NCI-H146 (cell line): ENCODE measurements at places on chromosomes 16 and 17.
A peak's percentile ranks its signal among the peaks of the same experiment; 100 is the strongest.

DNA sequence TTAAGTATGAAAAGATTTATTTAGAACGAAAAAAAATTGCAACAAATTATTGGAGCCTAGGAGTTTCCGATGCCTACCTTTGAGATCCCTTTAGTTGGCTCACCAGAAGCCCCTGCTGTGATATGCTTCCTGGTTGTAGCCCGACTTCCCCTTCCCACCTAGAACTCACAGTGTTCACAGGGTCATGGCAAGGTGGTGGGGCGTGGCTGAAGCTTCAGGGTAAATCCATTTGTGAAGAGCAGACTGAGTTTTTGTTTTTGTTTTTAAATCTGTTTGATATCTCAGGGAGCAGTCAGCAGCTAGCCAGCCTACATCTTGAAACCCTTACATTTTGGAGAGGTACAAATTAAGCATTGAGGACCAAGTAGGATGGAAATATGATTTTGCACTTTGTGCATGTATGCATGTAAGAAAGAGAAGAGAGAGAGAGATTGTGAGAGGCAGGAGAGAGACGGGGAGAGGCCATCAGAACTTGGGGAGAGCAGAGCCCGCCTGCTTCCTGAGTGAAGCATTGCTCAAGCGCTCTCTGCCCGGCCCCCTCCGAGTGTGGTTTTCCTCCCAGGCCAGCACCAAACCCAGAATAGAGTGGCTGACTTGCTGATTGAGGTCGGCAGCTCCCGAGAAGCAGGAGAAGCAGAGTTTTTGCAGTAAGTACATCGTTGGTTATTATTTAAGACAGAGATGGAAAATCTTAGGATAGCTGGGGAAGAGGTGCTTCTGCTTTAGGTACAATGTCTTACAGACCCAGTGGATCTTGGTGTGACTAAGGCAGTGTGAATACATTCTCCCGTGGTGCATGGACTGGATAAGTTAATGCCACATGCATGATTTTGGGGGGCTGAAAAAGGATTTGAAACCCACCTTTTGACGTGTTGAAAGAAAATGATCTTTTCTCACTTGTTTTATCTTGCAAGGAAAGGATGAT is 64.2 kb downstream of the SPECC1 start:
- DNase-seq, result no peak

DNA sequence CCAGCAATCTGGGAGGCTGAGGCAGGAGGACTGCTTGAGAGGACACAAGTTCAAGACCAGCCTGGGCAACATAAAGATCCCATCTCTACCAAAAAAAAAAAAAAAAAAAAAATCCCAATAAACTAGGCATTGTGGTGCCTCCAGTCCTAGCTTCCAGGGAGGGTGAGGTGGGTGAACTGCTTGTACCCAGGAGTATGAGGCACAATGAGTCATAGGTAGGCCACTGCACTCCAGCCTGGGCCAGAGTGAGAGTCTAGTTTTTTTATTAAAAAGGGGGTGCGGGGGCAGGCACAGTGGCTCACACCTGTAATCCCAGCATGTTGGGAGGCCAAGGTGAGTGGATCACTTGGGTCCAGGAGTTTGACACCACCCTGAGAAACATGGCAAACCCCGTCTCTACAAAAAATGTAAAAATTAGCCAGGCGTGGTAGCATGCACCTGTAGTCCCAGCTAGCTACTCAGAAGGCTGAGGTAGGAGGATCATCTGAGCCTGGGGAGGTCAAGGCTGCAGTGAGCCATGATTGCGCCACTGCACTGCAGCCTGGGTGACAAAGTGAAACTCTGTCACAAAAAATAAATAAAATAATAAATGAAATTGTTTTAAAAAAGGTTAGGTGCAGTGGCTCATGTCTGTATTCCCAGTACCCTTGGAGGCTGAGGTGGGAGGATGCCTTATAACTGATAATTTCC is 7.8 kb upstream of the CHST6 start:
- no peak for DNase-seq

DNA sequence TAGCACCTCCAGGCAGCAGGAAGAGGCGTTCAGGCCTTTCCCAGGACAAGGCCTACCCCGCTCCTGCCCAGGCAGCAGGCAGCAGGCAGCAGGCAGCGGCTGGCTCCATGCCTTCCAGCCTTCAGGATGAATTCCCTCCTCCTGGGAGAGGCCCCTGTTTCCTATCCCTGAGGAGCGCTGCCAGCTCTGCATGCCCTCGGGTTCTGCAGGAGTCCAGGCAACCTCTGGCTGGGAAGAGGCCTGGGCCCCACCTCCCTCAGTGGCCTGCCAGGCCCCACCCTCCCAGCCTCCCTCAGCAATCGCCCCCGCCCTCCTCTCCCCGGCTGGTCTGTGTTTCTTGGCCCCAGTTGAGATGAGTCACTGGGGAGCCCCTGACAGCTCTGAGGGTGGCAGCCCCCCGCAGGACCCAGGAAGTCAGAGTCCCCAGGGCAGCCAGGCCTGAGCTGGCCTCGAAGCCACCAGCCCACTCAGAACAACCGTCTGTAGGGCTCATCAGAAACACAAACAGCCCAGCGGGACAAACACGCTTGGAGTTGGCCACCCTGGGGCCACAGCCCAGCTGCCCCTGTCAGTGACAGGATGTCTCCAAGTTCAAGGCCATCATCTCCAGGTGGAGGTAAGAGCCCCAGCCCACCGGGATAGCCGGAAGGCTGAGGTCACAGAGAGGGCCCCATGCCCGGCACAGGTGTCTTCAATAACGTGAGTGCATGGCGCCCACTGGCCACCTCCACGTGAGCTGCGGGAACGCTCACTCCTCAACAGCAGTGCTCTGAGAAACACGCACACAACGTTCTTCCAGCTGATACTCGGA is 39.5 kb upstream of the CIBAR2 start:
- peak; percentile 18 for DNase-seq

DNA sequence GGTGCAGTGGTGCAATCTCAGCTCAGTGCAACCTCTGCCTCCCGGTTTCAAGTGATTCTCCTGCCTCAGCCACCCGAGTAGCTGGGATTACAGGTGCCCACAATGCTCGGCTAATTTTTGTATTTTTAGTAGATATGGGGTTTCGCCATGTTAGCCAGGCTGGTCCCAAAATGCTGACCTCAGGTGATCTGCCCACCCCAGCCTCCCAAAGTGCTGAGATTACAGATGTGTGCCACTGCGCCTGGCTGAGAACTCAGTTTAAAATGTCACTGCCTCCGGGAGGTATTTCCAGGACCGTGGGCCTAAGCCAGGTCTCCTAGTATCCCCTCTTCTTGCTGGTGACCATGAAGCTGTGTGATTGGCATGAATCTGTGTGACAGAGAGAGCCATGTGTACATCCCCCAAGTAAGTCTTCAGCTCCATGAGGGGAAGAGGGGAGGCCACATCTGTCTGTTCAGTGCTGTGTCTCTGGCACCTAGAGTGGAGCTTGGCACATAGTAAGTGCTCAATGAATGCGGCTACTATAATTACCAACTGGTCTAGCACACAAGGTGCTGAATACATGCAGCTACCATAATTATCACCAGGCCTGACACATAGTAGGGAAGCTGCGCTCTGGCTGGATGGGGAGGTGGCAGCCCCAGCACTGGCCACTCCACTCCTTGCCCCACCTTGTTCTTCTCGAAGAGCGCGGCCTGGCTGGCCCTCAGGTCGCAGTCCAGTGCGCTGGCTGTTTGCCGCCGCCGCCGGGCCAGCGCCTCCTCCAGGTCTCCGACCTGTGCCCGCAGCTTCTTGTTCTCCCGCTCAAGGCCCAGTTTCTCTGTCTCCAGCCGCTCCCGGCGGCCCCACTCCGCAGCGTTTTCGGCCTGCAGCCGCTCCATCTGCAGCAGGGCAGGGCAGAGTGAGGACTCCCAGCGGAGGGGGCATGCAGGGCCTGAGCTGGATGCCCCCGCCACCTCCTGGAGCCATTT is 18.7 kb downstream of the CCDC102A start:
- DNase-seq, result no peak

DNA sequence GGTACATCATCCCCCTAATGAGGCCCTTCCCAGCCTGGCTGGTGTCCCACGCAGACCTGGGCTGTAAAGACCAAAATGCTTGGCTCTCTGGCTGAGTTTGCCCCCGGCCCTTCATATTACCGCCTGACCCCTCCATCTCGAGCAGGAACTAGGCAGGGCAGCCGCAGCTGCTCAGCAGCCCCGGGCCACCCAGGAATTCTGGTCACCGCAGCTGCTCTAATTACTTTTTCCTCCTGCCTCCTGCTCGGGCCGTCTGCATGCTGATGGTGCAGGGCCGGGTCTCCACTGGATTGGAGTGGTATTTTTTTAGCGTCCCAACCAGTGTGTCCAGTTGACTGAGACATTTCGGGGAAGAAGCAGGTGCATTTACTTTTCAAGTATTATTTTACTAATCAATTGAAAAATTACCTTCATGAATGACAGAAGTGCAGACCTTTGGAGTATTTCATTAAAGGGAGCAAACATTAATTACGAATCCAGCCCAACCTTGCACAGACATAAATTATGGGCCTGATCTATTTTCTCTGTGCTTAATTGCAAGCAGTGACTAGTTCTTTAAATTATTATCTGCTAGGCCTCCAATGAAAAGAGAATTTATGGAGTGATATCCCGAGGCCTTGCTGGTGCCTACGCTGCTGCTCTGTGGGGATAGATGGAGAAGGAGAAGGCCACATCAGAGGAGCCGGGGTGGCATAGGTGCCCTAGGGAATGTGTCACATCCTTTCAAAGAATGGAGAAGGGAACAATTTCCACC is 176.2 kb downstream of the CYLD start:
- peak; percentile 67 for DNase-seq

DNA sequence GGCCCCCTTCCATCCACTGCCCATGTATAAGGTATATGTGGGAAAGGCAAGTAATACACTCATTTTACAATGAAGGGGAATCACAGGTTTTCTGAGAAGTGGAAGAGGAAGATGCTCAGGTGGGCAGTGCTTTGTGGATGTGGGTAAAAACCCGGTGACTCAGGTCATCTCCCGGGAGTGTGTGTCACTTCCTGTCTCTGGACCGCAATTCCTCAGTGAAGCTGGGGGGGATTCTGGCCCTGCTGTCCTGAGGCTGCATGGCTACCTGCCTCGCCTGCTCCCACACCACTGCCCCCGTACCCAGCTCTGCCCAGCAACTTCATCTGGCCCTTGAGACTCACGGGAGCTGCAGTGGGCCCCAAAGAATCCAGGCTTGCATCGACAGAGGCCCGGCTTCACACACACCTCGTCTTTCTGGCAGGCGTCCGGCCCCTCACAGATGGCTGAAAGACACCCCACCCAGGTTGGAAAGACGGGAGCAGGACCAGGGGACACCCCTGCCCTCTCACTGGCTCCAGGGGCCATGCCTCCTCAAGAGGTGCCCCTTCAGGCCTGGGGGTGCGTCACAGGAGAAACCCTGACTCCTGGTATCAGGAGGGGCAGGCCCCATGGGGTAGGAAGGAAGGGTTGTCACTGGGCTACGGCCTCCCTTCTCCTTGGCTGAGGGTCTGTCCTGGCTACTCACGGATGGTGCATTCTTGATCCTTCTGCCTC is 882 bp downstream of the SCARF1 start:
- DNase-seq, result no peak

- peak; percentile 17 for DNase-seq
These were observed 660 bp downstream of the RHBDF1 start for GRCh38 chr16:71540-72401.

- no peak for DNase-seq
These were observed 2.8 kb upstream of the SLFN11 start for GRCh38 chr17:35376245-35376644.

GRCh38 chr16:70395345-70395901 is 43.5 kb downstream of the ST3GAL2 start:
- DNase-seq, result peak; percentile 26

DNA sequence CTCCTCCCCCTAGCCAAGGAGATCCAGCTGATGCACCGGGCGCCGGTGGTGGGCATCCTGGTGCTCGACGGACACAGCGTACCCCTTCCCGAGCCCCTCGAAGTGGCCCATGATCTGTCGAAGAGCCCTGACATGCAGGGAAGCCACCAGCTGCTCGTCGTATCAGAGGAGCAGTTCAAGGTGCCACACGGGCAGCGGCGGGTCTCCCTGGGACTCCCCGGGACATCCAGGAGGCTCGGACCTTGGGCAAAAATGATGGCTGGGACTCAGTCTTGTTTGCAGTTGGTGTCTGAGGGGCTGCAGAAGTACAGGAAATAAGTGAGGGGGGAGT is 15.8 kb upstream of the MYO15B start:
- no peak for DNase-seq

GRCh38 chr16:76579277-76579922 is 302.2 kb downstream of the CNTNAP4 start:
- DNase-seq, result no peak

DNA sequence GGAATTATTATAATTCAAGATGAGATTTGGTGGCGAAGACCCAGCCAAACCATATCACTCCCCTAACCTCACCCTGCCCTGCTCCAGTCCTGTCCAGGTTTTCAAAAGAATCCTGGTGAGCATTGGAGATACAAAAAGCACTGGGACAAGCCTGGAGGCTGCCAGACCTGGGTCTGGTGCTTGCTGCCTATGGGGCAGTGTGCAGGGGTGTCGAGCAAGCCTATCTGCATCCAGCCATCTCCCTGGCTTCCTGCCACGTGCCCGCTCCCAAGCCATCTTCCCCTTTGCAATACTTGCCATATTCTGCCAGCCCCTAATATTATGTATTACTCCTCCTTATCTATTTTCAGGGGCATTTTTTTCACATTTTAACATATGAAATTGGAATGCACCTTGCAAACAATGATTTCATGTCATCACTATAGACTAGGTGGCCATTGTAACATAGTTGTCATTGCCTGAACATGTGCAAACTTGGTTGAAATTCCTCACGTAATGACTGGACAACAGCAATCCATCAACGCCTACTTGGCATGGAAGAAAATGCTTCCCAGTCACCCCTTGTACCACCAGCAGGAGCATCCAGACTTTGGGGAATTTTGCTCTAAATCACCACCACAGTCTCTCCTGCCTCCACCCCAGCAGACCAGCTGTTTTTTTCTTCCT is 8.1 kb upstream of the KDM8 start:
- no peak for DNase-seq

GRCh38 chr17:81976332-81977210 is 858 bp upstream of the ASPSCR1 start:
- DNase-seq, result peak; percentile 69

- DNase-seq, result no peak
These were observed 141.8 kb downstream of the XYLT1 start for GRCh38 chr16:17328932-17329331.

DNA sequence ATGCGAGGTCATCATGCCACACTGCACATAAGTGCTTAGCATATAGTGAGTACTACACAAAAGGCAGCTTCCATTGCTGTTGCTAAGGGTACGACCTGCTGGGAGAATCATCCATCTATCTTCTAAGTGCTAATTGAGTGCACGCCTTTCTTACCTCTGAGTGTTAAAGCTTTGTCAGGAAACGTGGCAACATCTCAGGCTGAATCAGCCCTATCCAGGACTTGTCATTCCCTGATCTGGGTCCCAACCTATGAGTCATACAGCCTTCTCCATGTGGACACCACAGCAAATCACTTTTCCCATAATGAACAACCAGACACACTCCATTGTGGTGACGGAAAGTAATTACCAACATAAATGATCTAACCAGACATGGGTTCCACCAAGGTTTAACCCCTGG is 201.1 kb upstream of the MAF start:
- DNase-seq, result no peak
